ENCODE measurements at places on chromosomes 6 and 20.

- H3K4me3 ChIP-seq = peak within 1 kb of the TSS; percentile 91
- peaks cover 11% of the 10 kb centered on the region for H3K4me1 ChIP-seq
- peaks cover 2% of the 10 kb centered on the region for H3K27me3 ChIP-seq
- peak; percentile 87 for DNase-seq
These were observed at the start of gene MARCKS for GRCh38 chr6:113856625-113857555. MARCKS (plus strand) TSS chr6:113857345; CDS start chr6:113857746, 401 bp downstream.

- H3K27ac ChIP-seq = no peak overlapping the region
- no peak overlapping the region for H3K4me3 ChIP-seq
- peaks cover 19% of the 10 kb centered on the region for H3K36me3 ChIP-seq
- no peaks in the 10 kb centered on the region for H3K4me1 ChIP-seq
- no peaks in the 10 kb centered on the region for H3K27me3 ChIP-seq
- no peak for DNase-seq
These were observed 2.7 kb upstream of the MCCD1 start for GRCh38 chr6:31525932-31526591.

DNA sequence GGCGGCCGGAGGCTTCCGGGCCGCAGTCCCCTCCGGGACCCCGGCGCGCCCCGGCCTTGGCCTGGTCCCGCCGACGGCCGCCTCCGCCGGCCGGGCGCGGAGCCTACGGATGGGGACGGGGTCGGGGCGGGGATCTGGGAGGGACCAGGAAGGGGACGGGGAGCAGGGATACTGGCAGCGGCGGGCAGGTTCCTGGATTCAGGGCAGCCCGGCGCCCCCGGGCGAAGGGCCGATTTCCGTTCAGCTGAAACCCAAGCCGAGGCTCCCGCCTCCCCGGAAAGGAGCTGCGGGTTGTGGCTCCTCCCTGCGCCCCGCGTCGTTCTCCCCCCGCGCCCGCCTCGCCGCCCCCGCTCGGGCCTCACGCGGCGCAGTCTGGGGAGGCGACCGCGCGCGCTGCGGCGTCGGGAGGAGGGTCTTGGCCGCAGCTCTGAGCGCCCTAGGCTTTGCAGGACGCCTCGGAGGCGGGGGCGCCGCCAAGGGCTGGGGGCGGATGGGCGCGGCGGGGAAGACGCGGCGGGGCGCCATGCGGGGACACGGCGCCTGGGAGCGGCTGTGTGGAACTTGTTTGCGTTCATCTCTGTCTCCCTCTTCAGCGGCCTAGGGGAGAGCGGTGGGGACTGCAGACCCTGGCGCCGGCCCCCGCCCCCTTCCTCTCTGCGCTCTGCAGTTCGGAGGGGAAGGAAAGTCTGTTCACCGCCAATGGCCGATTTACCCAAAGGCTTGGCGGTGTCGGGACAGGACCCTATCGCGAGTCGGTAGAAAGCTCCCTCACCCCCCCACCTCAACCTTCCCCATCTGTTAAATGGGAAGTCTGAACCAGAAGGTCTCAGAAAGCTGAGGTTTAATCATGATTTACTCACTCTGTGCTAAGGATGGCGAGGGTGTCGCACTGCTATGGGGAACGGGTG, 22.7 kb upstream of the TMEM181 start:
- H3K4me1 ChIP-seq = peaks cover 5% of the 10 kb centered on the region
- H3K27me3 ChIP-seq = peaks cover 44% of the 10 kb centered on the region
- no peak for DNase-seq
- no peaks in the 10 kb centered on the region for H3K36me3 ChIP-seq
- no peak overlapping the region for H3K4me3 ChIP-seq
- no peak overlapping the region for H3K27ac ChIP-seq

DNA sequence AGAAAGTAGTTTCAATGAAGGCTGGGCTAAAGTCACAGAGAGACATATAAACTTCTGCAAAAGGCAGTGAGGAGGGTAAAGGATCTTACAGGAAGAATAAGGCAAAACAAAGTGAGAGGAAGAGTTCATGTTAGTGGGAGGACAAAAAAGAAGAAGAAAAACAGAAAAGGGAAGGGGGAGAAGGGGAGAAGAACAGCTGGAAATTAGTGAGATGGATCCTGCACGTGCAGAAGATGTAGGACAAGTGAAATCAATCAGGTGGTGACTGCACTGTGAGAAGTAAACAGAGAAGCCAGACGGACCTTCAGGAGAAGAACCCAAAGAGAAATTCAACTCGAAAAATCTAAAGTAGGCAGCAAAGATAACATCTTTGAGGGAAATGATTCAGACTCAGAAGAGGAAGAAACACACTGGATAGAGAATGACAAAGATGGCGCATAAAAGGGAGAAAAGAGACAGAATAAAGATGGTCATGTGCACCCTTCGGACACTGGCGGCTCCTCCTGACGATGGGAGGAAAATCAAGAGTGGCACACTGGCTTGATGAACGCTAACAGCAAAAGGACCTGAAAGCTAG, 105.9 kb downstream of the MYB start:
- peaks cover 9% of the 10 kb centered on the region for H3K36me3 ChIP-seq
- DNase-seq = no peak
- H3K4me1 ChIP-seq = peaks cover 13% of the 10 kb centered on the region
- H3K4me3 ChIP-seq = no peak overlapping the region
- H3K27ac ChIP-seq = peak overlapping the region; percentile 44
- H3K27me3 ChIP-seq = no peaks in the 10 kb centered on the region

- DNase-seq = peak; percentile 31
- no peaks in the 10 kb centered on the region for H3K27me3 ChIP-seq
- peak overlapping the region; percentile 11 for H3K27ac ChIP-seq
- H3K4me1 ChIP-seq = no peaks in the 10 kb centered on the region
- H3K36me3 ChIP-seq = no peaks in the 10 kb centered on the region
- H3K4me3 ChIP-seq = no peak overlapping the region
These were observed 8.1 kb downstream of the ASIP start for GRCh38 chr20:34249291-34249690.

- H3K27ac ChIP-seq = no peak overlapping the region
- DNase-seq = peak; percentile 2
- H3K27me3 ChIP-seq = no peaks in the 10 kb centered on the region
- no peaks in the 10 kb centered on the region for H3K4me1 ChIP-seq
These were observed 67.9 kb downstream of the NCOA7 start for GRCh38 chr6:125858427-125859320.

DNA sequence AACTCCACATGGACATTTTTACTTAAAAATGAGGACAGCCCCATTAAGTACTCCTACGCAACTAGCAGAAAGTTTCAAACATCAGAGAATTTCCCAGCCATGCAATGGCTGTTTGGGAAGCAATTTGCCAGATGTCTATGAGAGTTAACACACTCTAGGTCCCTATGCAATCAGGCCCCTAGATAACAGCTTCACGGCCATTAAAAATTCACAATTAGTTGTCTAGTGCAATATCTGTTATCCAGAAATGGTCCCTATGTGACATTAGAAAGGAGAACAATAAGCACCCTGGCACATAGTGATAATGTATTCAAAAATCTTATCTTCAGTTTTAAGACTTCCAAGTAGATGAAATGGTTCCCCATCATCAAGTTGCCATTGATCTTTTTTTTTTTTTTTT, 174.3 kb upstream of the NRSN1 start:
- no peaks in the 10 kb centered on the region for H3K36me3 ChIP-seq
- no peak for DNase-seq
- no peaks in the 10 kb centered on the region for H3K27me3 ChIP-seq
- H3K4me3 ChIP-seq = no peak overlapping the region
- H3K27ac ChIP-seq = no peak overlapping the region
- no peaks in the 10 kb centered on the region for H3K4me1 ChIP-seq

GRCh38 chr6:137033828-137034227, 10.9 kb downstream of the IL20RA start:
- H3K27me3 ChIP-seq = peaks cover 5% of the 10 kb centered on the region
- DNase-seq = no peak
- H3K36me3 ChIP-seq = no peaks in the 10 kb centered on the region
- H3K4me1 ChIP-seq = peaks cover 3% of the 10 kb centered on the region
- no peak overlapping the region for H3K4me3 ChIP-seq

- H3K36me3 ChIP-seq = no peaks in the 10 kb centered on the region
- H3K27me3 ChIP-seq = no peaks in the 10 kb centered on the region
- H3K27ac ChIP-seq = no peak overlapping the region
- H3K4me3 ChIP-seq = no peak overlapping the region
These were observed 1097.8 kb downstream of the KIF16B start for GRCh38 chr20:15475483-15475882.

GRCh38 chr6:132161283-132161682, 210.1 kb upstream of the CCN2 start:
- H3K4me3 ChIP-seq = no peak overlapping the region
- H3K27ac ChIP-seq = no peak overlapping the region
- no peaks in the 10 kb centered on the region for H3K4me1 ChIP-seq
- H3K27me3 ChIP-seq = no peaks in the 10 kb centered on the region

DNA sequence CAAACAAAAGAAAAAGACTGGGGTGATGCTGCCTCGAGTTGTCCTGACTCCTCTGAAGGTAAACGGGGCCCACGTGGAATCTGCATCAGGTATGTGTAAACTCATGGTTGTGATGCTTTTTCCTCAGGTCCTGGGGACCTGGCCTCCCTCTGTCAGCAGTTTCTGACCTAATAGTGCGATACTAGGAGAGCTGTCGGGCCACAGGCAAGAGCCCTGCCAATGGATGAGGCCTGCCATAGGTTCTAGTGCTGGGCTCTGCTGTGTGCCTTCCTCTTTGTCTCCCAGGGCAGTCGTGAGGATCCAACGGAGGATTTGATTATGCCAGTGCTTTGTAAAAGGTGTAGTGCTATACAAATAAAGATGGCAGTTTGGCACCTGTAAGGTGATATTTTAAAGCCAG, 71.2 kb downstream of the ASXL1 start:
- no peaks in the 10 kb centered on the region for H3K27me3 ChIP-seq
- no peaks in the 10 kb centered on the region for H3K4me1 ChIP-seq
- no peak overlapping the region for H3K27ac ChIP-seq
- no peak for DNase-seq
- H3K4me3 ChIP-seq = no peak overlapping the region

DNA sequence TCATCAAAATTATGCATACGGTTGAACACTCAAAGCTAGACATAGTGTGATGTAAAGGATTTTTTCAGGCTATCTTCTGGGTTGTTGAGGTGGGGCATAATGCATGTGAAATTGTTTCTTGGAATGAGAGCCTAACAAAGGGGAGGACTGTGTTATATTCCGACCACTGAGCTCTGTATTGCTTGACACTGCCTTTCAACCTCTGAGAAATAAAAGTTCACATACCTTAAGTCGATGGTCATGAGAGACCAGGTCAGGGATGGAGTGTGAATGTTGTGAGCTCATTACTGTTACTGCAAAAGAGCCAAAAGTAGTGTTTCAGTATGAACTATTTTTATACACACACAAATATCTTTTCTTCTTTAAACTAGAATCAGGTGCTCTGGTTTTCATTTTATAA, 5.0 kb downstream of the PFDN4 start:
- H3K36me3 ChIP-seq = peaks cover 11% of the 10 kb centered on the region
- no peak overlapping the region for H3K27ac ChIP-seq
- H3K27me3 ChIP-seq = no peaks in the 10 kb centered on the region
- no peak overlapping the region for H3K4me3 ChIP-seq

GRCh38 chr6:79946272-79947190, 822 bp downstream of the ELOVL4 start:
- H3K27me3 ChIP-seq = no peaks in the 10 kb centered on the region
- peak; percentile 87 for DNase-seq
- H3K4me3 ChIP-seq = peak overlapping the region; percentile 92
- peaks cover 8% of the 10 kb centered on the region for H3K36me3 ChIP-seq
- peaks cover 12% of the 10 kb centered on the region for H3K4me1 ChIP-seq
- peak overlapping the region; percentile 84 for H3K27ac ChIP-seq

DNA sequence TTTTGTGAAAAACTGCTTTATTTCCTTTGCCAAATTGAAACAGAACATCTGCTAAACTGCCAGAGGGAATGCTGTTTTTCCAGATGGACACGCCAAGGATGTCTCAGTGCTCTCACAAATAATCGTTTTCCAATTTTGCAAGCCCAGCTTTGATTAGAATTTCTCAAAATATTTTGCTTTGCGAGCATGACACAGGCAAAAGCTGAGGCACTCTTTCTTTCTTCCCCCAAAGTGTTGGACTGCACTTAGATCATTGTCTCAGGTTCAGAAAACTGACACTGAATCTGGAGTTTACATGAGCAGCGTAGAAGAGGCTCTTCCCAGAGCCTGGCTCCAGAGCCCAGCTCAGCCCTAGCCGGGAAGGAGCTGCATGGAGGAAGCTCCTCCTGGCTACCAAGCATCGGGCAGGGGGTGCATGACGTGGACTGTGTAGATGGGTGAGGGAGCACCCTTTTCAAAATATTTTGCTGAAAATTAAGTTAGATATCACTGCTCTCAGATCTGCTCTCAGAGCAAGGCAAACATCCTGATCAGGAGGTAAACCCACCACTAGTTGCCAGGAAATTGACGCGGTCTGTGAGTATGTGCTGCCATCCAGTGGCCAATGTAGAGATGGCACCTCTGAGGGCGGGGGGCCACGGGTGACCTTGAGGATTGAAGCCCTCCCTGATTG, 107.5 kb downstream of the SLC22A3 start:
- no peak overlapping the region for H3K4me3 ChIP-seq
- peak; percentile 70 for DNase-seq
- H3K4me1 ChIP-seq = no peaks in the 10 kb centered on the region
- peaks cover 15% of the 10 kb centered on the region for H3K27me3 ChIP-seq
- H3K36me3 ChIP-seq = no peaks in the 10 kb centered on the region

- no peak overlapping the region for H3K4me3 ChIP-seq
- H3K27me3 ChIP-seq = no peaks in the 10 kb centered on the region
- DNase-seq = no peak
- H3K4me1 ChIP-seq = no peaks in the 10 kb centered on the region
- peaks cover 40% of the 10 kb centered on the region for H3K36me3 ChIP-seq
These were observed 26.4 kb upstream of the ADRM1 start for GRCh38 chr20:62276439-62276838.

DNA sequence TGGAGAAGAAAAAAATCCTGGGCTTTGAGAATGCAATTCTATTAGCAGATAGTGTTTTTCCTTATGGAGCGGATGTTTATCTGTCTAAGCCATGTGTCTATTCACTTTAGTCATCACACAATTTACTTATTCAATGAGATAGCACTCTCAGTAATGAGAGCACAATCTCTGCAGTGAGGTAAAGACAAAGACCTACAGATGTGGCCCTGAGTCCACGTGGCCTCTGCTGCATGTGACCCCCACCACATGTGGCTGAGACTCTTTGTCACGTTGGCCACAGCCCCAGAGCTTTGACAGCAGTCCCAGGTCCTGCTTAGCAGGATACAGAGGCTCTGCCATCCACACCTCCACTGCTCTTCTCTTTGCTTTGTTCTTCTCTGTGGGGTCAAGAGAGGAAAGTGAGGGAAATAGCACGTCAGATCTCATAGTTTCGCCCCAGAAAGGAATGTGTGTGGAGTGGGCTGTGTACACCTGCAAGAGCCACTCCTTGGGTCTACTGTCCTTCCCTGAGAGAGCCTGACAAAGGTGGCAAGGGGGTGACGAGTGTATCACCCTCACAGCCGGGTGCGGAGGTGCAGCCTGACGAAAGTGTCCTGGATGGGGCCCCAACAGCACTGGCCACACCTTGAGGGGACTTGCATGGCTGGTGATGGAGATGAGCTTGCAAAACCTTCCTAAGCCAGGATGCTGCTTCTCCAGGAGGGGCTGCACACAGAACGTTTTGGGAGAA, 40.7 kb downstream of the ZNF831 start:
- no peaks in the 10 kb centered on the region for H3K36me3 ChIP-seq
- H3K27ac ChIP-seq = peak overlapping the region; percentile 34
- H3K27me3 ChIP-seq = no peaks in the 10 kb centered on the region
- H3K4me3 ChIP-seq = no peak overlapping the region
- no peak for DNase-seq
- H3K4me1 ChIP-seq = peaks cover 8% of the 10 kb centered on the region
